ENCODE measurements at places on chromosomes 1 and 21. TPM values are rescaled to one million over a fixed set of nuclear protein-coding genes. Genes with fewer than 3 reads are reported as not detected.

DNA sequence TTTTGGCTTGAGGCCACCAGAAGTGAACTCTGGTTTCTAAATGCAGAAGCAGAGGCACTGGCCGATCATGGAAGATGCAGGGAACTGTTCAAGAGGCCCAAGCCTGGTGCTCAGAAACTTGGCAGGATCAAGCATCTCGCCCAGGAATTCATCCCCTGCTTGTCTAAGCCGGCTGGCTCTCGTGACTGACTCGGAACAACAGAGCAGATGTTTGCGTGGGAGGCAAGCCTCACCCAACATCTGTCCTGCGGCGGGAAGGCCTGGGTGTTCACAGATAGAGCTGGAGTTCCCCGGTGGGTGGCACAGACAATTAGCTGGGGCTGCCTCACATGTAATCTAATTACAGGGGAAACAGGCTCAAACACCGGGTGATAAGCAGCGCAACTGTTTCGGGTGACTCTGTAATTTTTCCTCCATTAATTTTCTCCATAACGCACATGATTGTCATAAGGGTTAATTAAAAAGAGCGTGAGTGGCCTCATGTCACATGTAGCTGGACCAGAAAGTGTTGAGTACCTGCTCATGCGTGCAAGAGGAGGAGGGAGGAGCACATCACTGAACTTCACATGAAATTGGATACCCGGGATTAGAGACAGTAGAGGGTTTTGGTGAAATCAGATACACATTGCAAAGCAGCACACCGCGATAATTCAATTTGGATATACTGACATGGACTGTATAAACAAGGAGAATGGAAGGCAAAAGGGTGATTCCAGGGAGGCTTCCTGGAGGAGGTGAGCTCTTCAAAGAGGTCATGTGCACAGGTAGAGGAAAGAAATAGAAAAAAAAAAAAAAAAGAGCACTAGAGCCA is 180.0 kb downstream of the ETS2 start:
- DNase-seq, result peak; percentile 89

- no peak for DNase-seq
These were observed 86.4 kb downstream of the FAF1 start for GRCh38 chr1:50873458-50874187.

DNA sequence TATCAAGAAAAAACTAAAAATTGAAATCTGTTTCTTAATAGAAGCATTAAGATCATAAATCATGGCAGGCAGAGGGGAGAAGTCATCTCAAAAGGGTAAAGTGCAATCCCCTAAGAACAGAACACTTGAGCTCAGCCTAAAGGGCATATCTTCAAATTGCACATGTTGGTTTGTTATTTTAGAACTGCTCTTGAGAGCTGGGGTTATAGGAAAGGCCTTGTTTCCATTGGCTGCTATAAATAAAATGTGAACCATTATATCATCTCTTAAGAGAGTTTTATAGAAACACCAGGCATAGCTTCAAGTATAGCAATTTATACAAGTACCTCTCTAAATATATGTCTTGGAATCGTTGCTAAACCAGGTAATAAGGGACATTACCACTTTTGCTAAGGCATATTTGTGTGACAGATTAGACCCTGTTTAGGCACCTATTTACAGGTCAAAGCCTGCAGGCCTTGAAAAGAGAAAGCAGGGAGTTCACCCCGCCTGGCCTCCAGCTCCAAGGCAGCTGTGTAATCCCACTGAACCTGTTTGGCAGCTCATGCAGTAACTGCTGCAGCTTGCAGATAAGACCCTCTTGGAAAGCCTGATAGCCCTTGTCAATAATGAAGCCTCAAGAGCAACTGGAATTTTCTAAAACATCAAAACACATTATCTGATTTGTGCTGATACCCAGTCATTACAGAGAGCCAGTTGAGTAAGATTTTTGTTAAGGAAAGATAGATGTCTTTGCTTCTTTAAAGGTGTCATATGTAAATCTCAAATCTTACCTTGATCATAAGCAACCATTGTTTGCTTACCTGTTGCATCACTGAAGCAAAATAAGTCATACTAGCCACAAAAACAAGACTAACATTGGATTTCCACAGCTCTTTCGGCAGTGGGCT is 24.2 kb upstream of the SYDE2 start:
- DNase-seq, result no peak

- no peak for DNase-seq
These were observed 29.1 kb upstream of the TADA1 start for GRCh38 chr1:166905136-166905535.

DNA sequence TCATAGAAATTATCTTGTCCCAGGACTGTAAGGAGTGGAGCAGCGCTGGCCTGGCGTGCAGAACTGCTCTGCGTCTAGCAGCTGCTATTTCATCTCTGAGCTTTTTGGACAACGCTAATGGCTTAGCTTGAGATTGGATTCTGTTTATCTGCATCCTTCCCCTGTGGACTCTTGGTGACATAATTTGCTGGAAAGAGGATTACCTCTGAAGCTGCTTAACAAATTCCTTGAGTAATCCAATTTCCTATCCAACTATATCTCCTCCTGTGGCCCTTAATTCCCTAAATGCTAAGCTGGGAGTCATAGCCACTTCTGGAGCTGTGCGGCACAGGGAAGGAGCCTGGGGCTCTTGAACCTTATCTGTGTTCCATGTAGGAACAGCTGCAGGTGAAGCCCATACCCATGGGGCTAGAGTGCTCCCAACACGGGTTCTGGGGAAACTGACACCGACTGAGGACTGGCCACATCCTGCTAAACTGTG is 43.2 kb downstream of the IL6R start:
- no peak for DNase-seq

GRCh38 chr1:16969057-16969611 is 11.3 kb downstream of the MFAP2 start:
- no peak for DNase-seq

DNA sequence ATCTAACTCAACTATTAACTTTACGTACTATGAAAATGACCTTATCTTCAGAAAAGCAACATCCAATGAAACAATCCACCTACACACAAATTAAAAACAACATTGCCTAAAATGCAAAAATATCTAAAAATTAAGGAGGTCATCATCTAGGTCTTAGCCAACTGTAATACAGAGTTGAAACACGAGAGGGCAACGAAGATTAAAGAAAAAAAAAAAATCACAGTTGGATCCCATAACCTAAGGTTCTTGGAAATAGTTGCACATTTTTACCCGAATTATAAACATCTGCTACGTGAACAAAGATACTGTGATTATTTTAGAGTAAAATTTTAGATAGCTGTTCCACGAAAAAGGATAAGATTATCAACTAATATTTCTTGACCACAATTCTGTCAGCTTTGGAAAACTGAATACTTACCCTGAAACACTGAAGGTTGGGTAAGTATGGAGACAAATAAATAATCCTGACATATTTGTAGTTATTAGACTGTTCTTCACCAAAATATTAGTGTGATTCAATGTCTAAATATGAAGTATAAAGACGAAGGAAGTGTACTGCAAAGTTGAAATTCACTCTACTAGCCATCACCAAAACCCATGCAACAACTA is 88.0 kb upstream of the AK4 start:
- DNase-seq, result no peak

DNA sequence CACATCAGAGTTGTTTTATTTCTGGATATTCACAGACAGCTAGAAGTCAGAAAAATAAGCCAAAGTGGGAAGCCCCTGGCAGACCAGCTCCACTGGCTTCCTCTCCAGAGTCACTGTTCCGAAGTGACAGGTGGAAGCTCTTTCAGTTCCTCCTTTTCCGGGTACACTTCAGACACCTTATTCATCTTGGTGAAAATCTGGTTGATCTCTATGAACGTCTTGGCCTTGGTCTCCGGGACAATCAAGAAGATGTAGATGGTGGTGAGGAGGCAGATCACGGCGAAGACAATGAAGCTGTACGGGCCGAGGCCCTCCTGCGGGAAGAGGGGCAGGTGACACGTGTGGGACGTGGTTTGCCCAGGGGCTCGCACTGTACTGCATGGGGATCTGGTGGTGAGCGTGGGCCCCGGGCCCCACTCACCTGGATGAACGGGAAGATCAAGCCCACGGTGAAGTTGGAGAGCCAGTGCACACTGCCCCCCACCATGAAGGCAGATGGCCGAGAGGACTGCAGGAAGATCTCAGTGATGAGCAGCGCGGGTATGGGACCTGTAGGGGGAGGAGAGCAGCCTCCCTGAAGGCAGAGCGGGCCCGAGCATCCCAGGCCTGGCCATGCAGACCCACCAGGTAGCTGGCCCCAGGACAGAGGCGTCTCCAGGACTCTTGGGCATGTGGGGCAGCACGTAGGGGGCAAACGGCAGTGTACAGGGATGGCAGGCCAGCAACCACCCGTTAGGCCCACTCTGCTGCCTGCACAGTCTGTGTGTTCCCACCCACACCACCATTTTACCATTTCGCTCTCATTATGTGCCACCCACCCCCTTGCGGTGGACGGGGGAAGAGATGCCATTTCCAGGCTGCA is 11.5 kb upstream of the SLC2A7 start:
- DNase-seq, result no peak

DNA sequence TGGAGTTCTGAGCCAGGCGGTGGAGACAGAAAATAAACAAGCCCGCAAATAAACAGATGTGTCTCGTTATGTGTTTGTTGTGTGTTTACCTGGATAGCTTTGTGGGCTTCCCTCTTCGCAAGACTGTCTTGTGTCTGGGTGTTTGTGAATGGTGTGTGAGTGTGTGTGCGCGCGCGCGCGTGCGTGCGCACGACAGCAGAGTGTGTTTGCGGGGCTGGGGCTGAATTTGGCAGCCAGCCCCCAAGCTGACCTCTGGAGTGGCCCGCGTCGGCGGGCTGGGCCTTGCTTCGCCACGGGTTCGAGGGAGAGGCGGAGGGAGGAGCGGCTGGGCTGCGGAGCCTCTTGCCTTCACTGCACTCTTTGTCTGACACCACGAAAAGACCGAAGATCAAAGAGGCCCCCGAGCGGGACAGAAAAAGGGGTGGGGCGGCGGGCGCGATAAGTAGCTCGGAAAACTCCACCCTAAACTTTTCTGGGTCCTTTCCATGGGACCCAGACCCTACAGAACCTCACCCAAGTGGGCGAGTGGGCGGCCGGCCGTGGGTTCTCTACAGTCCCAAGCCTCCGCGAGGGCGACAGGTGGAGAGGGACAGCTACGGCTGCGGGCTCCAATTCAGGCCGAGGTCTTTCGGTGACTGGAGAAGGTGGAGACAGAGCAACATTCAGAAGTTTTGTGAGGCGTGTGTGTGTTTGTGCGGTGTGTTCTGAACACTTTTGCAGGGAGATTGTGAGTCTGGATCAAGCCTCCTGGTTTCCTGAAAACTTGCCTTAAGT is 14.5 kb downstream of the PAX7 start:
- no peak for DNase-seq

GRCh38 chr1:53929246-53929960 is 16.1 kb downstream of the IFT25 start:
- no peak for DNase-seq

GRCh38 chr1:160606611-160607010 is 27.3 kb upstream of the CD84 start:
- no peak for DNase-seq

DNA sequence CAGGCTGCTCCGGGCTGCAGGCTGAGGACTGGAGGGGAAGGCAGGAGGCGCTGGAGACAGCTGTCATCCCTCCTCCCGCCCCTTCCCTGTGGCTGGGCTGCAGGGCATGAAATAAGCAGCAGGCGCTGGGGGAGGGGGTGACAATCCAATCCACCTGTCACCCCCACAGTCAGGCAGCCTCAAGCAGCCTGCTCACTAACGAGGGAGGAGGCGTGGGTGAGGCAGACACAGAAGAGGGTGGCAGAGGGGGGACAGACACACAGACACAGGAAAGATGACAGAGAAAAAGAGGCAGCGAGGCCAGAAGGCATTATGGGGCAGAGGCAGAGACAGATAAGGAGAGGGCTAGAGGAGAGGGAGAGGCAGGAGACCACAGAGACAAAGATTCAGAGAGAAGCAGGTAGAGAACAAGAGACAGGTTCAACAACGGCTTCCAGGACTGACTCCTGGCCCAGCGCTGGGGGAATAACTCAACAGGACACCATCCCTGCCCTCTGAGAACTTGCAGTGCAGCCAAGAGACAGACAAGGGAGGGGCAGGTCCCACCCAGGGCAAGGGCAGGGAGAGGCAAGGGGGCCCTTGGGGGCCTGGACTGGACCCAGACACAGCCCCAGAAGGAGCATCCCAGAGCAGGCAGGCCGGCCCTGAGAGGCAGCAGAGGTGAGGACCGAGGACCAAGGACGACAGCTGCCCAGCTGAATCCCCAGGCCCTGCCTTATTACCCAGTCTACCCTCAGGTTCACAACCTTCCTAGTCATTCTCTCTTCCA is 11.2 kb downstream of the MEF2D start:
- no peak for DNase-seq

- no peak for DNase-seq
These were observed 4.1 kb upstream of the LSM10 start for GRCh38 chr1:36401602-36402503.

DNA sequence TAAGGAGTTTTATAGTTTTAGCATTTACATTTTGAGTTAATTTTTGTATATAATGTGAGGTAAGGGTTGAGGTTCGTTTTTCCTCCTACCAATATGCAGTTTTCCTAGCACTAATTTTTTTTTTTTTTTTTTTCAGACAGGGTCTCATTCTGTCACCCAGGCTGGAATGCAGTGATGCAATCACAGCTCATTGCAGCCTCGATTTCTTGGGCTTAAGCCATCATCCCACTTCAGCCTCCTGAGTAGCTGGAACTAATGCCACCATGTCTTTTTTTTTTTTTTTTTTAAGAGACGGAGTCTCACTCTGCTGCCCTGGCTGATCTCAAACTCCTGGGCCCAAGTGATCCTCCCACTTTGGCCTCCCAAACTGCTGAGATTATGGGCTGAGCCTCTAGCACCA is 2.5 kb upstream of the UBASH3A start:
- no peak for DNase-seq

DNA sequence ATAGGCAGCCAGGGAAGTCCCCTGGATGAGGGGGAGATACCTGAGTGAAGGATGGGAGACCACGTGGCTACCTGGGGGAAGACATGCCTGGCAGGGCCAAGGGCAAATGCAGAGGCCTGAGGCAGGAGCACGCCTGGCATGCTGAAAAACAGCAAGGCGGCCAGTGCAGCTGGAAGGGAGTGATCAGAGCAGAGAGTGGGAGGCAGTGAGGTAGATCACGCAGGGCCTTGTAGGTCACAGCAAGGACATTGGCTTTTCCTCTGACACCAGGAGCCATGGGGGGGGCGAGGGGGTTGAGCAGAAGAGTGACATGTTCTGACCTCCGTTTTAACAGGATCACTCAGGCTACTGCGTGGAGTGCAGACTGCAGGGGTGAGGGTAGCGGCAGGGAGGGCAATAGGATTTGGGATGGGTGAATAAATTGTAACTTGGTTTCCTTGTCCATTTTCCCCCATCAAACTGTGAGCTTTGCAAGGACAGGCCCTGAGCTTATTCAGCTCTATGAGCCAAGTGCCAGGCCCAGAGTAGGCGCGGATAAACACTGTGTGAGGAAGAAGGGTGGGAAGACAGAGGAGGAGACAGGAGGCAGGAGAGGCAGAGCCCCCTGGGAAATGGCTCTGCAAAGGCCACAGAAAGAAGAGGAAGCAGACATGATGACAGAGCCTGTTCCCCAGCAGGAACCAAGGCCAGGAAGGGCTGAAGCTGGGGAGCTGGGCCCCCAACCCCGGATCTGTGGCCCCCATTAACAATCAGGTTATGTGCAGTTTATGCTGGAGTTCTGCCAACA is 16.6 kb downstream of the IFI6 start:
- no peak for DNase-seq

Gene GJB5
- total RNA-seq, result not detected

Gene ADAMTSL4
- total RNA-seq, result 2.6 TPM

Gene SWT1
- total RNA-seq, result 8.3 TPM

All from osteocyte (in vitro differentiated cells).